LHCN-M2 (cell line): ENCODE measurements at places on chromosomes 16 and 17.
A peak's percentile ranks its signal among the peaks of the same experiment; 100 is the strongest.

GRCh38 chr17:78672005-78672404 lies 94.8 kb upstream of the DNAH17 start:
- DNase-seq, result no peak

- no peak for DNase-seq
These were observed 131.7 kb downstream of the FOXL1 start for GRCh38 chr16:86709902-86710601.

- peak; percentile 33 for DNase-seq
These were observed 143.3 kb downstream of the PITPNC1 start for GRCh38 chr17:67520252-67520906.

DNA sequence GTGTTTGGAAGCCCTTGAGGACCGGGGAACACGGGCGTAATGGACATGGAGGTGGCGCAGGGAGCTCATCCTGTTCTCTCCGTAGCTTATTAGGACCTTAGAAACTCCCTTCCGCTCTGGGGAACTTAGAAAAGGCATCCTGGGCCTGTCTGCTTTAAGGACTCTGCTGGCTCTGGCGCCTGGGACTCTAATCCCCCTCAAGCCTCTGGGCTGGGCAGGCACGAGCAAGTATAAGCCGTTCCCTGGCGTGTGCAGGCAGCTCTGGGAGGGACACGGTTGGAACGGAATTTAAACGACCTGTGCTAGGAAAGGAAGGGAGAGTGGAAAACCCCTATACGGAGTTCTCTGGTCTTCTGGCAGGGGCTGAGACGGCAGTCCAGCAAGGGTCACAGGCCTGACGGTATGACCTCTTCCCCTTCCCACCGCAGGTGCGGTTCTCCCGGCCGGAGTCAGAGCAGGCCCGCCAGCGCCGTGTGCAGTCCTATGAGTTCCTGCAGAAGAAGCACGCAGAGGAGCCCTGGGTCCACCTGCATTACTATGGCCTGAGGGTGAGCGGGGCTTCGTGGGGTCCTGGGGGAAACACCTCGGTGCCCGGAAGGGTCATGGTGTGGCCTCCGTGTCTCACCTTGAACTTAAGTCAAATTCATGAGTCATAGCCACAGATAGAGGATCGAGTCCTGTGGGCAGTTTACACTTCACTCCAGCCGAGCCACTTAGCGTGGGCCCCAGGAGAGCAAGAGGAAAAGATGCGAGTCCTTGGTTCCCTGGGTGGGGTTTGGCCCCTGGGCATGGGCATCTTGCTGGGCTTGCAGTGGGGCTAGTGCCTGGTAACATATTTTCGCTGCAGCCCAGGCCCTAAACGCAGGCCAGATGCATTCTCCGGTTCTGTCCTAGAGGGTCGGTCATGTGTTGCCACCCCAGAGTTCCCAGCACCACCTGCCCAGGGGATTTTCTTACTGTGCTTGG lies 17.7 kb downstream of the POLR3E start:
- DNase-seq, result no peak

DNA sequence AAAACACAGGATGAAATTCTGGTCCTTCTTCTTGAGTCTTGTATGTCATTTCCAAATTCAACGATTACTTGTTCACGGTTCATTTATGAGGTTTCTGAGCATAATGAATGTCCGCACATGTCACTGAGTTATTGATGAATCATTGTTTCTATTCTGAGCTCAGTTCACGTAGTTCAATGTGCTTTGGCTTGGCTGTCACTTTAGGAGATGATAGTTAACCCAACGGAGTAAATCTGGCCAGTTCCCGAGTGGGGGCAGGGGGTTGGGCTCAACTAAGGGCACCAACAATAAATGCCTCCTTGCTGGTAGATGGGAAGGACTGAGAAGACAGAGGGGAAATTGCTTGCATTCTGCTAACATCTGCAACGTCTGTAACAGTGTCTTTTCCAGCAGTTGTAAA lies 239.4 kb upstream of the HSBP1 start:
- no peak for DNase-seq

DNA sequence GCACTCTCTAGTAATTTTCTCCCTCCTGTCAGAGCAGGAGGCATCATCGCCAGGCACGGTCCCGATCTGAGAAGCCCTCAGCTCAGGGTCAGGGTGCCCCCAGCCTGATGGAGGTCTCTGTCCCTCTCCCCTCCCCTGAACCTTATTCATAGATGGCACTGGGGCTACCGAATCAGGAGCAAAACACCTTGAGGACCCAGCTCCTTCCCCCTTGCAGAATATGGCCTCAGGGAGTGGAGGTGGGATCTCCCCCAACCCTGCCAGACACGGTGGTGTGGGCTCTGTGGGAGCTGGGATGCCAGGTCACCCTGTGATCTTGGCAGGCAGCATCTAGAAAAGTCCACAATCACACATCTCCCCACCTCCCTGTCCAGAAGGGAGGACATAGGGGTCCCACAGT lies 2.5 kb downstream of the CPNE2 start:
- no peak for DNase-seq
